ENCODE measurements at places on chromosomes 4 and X.

GRCh38 chr4:88341227-88342192 lies 37.1 kb upstream of the HERC6 start:
- DNase-seq, result no peak

DNA sequence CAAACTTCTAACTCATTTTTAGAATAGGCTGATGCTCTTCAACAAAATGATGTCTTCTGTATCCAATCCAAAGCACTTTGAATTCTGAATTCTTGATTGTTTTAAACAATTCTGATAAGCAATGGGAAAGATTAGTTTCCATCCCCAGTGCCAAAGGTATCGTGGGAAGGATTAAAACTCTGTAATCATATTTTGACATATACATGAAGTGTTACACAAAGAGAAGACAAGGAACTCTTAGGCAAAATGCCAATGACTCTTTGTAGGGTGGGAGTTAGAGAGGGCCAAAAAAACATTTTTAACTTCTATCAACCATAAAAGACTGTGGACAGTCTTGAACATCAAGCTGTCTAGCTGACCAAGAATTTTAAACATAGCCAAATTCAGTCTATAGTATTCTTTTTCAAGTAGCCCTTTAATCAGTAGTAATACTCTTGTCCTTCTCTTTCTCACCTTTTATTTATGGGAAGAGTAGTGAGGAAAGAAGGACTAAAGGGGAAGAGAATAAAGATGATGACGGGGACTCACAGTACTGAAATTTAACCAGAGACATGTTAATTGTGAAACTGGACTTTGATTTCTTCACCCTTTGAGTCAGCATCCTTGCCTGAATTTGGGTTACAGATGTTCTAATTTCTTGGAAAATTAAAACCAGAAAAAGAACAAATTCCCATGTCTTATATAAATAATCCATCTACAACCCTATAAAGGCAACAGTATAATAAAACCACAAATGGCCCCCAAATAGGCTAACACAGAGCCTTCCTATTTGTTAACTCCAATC lies 51.8 kb upstream of the VEGFD start:
- no peak for DNase-seq

DNA sequence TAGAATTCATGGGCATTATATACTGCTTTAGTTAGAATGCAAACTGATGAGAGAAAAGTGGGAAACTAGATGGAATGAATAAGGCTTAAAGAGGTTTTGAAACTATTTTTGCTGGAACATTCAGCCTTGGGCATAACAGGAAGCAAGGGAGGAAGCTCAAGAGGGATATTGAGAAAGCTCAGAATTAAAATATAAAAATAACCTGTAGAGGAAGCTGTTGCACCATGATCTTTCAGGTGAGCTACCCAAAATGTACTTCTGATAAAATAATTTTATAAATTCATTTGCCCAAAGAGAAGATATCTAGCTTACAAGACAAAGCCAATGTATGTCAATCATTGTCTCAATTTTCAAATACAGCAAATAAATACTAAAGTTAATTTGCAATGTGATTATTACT lies 11.3 kb downstream of the GC start:
- no peak for DNase-seq

DNA sequence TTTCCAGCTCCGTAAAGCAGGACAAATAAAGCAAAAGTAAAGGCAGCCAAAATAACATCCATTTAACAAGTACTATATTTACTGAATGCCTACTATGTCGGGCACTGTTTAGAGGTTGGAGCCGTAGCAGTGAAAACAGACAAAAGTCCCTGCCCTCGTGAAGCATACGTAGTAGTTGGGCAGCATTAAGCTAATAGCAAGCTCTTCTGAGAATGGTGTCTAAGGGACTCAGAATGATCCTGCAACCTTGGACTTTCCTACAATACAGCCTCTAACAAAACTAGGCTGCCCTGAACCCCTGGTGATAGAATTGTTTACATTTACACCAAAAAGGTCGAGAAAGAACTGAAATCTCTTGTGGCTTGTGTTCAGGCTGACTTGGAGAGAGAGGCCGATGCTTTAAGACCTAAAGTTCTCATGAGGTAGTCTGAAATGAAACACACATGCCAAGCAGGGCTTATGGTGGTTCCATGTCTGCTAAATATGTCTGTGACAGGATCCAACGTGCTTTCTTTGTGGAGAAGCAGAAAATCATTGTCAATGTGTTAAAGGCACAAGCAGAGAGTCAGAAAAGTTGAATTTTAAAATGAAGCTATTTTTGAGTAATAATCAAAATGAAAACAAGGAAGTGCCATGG lies 898 bp upstream of the PDGFC start:
- DNase-seq, result no peak

- no peak for DNase-seq
Measured at GRCh38 chr4:3512279-3512678, 19.9 kb downstream of the LRPAP1 start.

DNA sequence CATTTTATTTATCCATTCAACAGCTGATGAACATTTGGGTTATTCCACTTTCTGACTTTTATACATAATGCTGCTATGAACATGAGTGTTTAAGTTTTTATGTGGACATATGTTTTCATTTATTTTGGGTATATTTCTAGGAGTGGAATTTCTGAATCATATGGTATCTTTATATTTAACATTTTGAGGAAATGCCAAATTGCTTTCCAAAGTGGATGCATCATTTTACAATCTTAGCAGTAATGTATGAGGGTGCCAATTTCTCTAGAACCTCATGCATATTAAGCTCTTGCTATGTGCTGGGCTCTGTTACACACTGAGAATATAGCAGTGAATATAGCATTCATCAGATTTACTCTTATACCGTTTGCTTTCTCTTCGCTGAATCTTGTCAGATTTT lies 983.7 kb downstream of the STIM2 start:
- DNase-seq, result no peak

- DNase-seq, result no peak
Measured at GRCh38 chrX:9905288-9905687, 61.9 kb upstream of the CLDN34 start.

DNA sequence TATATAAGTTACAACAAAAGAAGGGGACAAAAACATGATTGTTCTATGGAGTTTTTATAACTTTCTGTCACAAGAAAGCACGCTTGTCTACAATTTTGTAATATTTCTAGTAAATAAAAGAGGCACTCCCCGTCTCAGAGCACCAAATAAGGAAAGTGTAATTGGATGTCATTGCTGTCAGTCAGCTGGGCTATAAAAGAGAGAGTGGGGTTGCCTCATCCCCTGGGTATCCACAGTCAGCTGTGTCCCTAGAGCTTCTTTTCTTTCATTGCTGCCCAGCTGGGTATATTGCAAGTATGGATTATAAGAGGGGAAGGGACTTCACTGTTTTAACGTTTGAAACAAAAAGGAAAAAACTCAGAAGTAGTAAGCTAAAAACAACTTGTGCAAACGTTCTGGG lies 61.3 kb downstream of the NPNT start:
- no peak for DNase-seq

DNA sequence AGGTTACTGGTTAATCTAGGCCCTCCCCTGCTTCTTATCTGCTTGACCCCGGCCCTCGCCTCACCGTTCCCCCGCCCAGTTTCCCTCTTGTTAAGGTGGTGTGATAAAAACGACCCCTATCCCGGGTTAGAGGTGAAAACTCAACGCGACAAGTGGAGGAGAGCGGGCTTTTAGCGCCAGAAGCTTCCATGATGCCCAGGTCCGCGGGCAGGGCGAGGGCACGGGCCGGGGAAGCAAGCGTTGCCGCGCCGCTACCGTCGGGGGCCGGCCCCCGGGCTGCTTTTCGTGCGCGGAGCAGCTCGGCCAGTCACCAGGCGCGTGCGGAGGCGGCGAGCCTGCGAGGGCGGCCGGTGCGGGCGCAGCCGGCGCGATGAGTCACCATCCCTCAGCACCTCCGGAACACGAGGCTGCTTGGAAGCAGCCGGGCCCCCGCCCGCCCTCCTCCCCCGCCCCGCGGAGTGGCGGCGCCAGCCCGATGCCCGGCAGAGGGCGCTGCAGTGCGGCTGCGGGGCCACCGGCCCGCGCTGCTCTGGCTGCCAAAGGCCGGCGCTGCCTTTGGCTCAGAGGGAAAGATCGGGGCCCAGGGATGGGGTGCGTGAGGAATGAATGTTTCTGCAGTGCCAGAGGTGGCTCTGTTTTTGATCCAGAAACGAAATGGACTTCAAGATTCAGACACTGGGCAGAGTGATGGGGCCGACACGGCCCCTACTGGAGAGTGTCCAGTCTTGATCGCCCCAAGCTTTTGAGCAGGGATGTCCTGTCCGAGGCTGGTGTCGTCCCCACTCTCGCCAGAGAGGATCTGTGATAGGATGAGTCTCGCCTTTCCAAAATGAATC lies 107.8 kb downstream of the NHSL2 start:
- DNase-seq, result peak; percentile 19

- DNase-seq, result no peak
Measured at GRCh38 chr4:47933840-47934239, 19.5 kb upstream of the NFXL1 start.

- no peak for DNase-seq
Measured at GRCh38 chr4:52010986-52011385, 9.2 kb downstream of the LRRC66 start.

DNA sequence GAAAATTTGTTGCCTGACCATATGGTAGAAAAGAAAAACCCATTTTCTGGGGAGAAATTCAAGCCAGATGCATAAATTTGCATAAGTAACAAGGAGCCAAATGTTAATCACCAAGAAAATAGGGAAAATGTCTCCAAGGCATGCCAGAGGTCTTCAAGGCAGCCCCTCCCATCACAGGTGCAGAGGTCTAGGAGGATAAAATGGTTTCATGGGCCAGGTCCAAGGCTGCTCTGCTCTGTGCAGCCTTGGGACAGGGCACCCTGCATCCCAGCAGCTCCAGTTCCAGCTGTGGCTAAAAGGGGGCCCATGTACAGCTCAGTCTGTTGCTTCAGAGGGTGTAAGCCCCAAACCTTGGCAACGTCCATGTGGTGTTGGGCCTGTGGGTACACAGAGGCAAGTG lies 200.0 kb downstream of the LARP7 start:
- DNase-seq, result no peak

DNA sequence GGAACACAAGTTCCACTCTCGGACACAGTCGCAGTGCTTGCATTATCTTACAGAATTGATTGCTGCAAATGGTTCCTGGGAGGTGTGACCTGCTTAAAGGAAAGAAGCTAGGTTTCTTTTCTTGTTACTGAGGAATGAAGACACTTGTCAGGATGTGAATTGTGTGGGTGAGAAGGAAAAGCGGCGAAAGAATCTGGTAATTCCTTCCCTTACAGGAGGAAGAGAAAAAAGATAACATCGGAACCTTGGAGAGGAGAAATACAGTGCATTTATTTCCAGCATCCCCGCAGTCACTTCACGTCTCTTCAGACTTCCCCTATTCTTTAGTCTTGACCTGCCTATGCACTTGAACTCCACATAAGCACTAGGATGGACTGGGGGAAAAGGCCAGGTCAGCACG lies 389 bp upstream of the CCSER1 start:
- peak; percentile 3 for DNase-seq

DNA sequence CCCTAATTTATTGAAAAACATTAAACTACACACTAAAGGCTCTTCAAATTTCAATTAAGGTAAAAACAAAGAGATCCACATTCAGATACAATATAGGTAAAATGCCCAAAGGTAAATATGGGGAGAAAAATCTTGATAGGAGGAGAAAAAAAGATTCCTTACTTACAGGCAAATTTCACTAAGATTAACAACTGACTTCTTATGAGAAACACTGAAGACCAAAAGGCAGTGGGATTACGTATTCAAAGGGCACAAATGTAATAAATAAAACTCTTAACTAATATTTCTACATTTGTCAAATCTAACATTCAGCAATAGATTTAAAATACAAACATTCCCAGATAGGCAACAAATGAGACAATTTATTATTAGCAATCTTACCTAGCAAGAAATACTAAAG lies 829.3 kb downstream of the SH3BGRL start:
- DNase-seq, result no peak

- DNase-seq, result no peak
Measured at GRCh38 chr4:94895081-94895480, 137.3 kb downstream of the BMPR1B start.

DNA sequence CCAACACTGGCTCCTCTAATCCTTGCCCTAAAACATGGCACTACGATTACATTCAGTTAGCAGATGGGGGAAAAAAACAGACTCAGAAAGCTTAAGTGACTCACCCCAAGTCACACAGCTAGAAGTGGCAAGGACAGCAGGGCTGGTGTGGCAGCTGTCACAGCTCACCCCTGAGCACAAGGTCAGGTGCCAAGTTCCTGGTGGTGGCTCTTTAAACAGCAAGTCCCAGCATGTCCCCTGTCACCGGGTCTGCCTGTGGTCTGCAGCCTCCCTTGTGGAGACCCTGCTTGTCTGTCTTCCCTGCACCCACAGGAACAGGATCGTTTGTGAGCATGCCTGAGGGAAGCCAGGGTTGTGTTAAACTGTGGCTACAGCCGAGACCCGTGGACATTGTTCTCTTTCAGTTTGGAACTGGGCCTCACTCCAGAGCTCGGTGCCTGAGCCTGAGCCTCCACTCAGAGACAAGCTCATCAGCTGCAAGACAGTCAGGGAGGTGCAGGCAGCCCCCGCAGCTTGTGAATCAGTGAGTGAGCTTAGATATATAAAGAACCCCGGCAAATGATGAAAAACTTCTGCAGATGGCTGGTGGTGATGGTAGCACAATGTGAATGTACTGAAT lies 260.8 kb downstream of the BCOR start:
- no peak for DNase-seq

DNA sequence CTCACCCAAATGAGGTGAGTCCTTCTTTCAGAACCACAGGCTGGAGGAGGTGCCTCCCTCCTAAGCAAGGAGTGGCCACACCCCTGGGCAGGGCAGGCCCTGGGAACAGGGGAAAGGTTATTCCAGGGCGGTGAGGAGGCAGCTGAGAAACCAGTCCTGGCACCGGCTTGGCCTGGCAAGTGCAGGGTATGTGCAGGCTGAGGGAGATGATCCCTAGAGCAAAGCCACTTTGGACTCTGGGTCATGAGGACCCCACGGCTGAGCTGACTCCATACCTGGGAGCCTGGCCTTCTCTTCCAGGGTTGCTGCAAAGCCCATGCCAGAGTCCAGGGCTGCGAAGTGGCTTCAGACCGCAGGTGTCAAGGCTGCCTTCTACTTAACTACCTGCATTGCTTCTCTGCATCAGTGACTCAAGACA lies 49.5 kb upstream of the HELT start:
- DNase-seq, result no peak

GRCh38 chr4:73723023-73723422 lies 17.3 kb upstream of the CXCL8 start:
- no peak for DNase-seq

- DNase-seq, result no peak
Measured at GRCh38 chr4:14812101-14812500, 190.2 kb upstream of the CPEB2 start.
